ENCODE measurements at places on chromosomes 16 and 17.

DNA sequence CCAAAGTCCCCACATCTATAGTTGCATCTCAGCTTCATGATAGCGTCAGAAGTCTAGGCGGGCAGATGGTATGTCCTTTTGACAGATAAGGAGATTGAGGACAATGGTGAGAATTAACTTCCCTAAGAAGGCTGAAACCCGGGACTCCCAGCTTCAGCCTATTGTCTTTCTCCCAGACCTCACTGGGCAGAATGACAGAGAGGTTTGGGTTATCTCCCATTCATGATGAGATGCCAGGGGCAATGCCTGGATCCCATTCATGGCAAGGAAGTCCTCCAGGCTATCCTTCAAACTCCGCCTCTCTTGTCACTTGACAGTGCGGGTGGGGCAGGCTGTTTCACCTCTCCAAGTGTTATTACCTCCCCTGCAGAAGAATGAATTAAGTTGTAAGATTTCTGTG, 100.3 kb downstream of the IRX5 start:
- DNase-seq = no peak

- no peak for DNase-seq
Measured at GRCh38 chr16:71214746-71215381, 15.7 kb downstream of the HYDIN start.

GRCh38 chr16:20997147-20997546, 96.6 kb downstream of the LYRM1 start:
- no peak for DNase-seq

DNA sequence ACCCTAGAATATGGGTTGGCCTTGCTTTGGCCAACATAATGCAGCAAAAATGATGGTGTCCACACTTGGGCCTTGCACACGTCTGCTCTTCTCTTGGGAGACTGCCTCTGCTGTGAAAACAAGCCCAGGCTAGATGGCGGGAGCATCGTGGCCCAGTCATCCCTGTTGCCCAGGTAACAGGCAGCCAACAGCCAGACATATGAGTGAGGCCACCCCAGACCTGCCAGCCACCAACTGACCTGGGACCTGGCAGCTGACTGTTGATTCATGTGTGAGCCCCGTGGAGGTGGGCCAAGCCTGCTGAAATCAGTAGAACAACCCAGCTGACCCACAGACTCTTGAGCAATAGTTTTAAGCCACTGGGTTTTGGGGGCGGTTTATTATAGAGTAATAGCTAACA, 39.4 kb upstream of the CDH3 start:
- DNase-seq = no peak

DNA sequence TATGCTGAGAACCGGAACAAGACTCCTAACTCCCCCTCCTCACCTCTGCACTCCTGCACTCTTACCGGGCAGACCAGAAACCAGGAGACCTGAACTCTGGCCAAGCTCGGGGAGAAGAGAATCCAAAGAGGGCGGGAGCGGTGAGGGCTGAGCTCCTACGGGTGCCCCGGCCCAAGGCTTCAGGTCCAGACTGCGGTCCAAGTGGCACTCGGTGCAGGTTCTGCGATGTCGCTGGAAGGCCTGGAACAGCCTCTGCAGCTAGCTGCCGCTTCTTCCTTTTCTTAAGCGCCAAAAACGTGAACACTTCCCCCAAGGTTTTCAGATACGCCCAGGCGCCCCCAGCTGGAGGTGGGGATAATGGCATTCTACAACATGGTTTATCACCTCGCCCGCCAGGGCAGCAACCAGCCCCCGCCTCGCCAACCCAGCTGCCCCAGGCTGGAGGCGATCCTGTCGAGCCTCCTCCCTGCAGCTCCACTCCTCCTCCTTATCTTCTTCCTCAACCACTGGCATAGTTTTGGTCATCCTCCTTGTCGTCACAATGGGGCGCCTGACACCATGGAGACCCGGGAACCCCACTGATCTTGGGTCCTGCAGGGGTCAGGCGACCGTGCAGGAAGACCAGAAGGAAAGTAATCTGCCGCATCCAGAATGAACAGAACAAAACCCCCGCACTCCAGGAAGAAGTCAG, 1735.9 kb downstream of the TP53TG3F start:
- no peak for DNase-seq
